ENCODE measurements at places on chromosomes 7 and 10.

GRCh38 chr7:81926-82756 is 110.2 kb upstream of the FAM20C start:
- DNase-seq: peak; percentile 45

DNA sequence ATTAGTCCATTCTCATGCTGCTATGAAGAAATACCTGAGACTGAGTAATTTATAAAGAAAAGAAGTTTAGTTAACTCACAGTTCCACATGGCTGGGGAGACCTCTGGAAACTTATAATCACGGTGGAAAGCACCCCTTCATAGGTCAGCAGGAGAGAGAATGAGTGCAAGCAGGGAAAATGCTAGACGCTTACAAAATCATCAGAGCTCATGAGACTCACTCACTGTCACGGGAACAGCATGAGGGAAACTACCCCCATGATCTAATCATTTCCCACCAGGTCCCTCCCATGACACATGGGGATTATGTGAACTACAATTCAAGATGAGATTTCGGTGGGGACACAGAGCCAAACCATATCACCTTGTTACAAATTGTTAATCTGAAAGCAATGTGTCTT is 15.8 kb downstream of the TAS2R39 start:
- DNase-seq: no peak

DNA sequence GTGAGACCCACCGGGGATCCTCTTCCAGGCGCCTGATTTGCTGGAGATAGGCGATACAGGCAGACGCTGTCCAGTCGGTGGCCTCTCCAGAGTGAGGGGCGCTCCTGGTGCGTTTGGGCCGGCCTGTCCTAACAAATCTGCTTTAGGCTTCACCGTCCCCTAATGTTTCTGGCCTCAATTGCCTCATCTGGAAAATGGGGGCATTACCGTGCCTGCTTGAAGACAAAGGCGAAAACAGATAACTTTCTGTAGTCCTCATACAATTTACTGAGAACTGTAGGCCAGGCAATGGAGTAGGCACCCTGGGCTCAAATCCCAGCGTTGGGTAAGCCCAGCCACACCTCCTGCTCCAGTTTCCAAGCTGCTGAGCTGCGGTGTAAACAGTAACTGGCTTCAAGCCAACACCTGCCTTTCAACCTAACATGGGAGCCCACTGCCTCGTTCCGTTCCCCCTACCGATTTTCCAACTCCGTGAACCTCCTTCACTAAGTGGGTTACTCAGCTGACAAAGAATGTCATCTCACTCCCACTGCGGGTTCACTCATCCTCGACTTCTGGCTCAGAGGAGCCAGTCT is 589 bp upstream of the ZFAND4 start:
- DNase-seq: no peak

DNA sequence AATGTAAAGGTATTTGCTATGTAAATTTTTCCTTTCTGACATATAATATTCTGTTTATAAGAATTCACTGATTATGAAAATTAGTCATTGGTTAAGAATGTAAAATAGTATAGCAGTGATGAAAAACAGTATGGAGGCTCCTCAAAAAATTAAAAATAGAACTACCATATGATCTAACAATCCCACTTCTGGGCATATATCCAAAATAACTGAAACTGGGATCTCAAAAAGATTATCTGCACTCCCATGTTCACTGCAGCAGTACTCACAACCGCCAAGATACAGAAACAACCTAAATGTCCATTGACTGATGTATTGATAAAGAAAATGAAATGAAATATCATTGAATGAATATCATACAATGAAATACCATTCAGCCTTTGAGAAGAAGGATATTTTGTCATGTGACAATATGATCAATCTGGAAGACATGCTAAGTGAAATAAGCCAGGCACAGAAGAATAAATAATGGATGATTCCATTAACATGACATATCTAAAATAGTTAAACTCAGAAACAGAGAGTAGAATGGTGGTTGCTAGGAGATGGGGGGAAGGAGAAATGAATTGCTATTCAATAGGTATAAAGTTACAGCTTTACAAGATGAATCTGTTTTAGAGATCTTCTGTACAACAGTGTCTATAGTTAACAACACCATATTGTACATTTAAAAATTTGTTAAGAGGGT is 14.0 kb downstream of the C10orf88 start:
- no peak for DNase-seq

DNA sequence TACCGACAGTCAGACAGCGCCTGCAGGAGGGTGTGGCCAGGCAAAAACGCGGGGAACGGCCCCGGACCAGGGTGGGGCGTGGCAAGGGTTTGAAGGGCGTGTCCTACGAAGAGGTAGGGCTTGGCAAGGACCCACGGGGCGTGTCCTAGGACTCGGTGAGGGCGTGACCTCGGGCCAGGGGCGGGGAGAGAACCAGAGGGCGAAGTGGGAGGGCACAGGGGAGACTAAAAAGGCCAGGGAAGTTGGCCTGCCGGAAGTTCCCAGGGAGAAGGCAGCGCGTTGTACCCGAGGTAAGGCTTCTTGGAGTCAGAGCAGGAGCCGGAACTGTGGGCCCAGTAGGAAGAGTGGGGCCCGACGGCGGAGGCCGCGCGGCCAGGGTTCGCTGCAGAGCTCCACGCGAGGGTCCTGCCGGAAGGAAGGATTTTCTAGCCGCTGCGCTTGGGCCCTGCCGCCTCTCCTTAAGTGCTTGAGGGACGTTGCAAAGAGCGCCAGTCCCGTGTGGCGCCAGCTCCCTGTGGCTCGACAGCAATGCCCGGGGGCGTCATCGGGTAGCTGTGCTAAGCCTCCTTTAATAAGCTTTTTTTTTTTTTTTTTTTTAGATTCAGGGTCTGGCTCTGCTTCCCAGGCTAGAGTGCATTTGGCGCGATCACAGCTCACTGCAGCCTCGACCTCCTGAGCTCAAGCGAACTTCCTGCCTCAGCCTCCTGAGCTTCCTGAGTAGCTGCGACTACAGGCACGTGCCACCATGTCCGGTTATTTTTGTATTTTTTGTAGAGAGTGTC is at the start of gene PTER:
Gene PTER, plus strand, starts transcription at position 253 of the 782 bp plus-strand sequence. CDS start 47,375 bp downstream, outside the sequence.
- peak; percentile 94 for DNase-seq

DNA sequence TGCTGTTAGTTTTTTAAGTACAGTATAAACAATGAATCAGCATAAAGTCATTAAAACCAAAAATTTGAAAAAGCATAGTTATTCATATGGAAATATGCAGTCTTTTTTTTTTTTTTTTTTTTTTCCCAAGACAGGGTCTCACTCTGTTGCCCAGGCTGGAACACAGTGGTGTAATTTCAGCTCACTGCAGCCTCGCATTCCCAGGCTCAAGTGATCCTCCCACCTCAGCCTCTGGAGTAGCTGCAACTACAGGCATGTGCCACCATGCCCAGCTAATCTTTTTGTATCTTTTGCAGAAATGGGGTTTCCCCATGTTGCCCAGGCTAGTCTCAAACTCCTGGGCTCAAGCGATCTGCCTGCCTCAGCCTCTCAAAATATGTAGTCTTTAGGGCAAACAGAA is 182.0 kb downstream of the SEMA3E start:
- DNase-seq: no peak

DNA sequence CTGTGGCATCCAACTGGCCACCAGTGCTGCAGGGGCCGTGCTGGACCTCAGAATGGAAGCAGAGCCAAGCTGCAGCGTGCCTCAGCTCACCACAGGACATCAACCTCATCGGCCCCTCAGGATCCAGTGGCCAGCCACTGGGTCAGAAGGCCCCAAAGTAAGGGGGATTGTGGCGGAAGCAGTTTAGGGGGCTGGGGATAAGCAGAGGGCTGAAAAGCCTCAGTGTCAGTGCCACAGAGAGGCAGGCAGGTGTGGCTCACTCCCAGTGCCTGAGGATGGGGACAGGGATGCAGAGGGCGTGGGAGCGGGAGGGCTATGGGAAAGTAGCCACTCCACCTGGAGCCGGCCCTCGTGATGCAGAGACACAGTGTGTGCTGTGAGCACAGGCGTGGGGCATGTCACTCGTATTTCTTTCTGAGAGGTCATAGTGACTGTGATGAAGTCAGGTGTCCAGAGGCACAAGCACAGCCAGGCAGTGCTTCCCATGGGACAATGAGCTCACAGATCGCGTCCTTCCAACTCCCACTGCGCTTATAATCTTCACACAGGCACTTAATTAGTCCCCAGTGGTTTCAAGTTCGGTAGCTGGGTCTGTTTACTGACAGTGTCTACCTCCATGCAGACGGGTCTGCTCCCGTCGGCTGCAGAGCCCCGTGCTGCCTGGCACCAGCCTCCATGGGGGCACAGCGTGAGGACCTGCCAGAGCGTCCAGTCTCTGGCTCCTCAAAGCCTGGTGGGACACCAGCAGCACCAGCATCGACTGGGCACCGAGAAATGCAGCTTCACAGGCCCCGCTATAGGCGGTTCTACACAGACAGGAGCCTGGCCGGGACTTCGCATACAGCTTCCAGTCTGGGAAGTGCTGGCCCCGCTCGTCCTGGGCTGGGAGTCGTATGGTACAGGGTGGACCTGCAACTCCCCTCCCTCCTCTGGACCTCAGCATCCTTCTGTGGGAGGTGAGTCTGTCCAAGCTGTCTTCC is 42.9 kb upstream of the CNPY1 start:
- no peak for DNase-seq

GRCh38 chr7:155489862-155490696 is 32.1 kb downstream of the EN2 start:
- no peak for DNase-seq

DNA sequence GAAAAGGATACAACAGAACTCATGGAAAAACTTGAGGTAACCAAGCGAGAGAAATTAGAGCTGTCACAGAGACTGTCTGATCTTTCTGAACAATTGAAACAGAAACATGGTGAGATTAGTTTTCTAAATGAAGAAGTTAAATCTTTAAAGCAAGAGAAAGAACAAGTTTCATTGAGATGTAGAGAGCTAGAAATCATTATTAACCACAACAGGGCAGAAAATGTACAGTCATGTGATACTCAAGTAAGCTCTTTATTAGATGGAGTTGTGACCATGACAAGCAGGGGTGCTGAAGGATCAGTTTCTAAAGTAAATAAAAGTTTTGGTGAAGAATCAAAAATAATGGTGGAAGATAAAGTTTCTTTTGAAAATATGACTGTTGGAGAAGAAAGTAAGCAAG is 62.1 kb downstream of the AKAP9 start:
- DNase-seq: no peak

- no peak for DNase-seq
These were observed 248.2 kb upstream of the PPP2R2D start for GRCh38 chr10:131652438-131653139.

GRCh38 chr10:27241010-27241651 is 534 bp upstream of the ACBD5 start:
- peak; percentile 12 for DNase-seq

Data from HL-60 (cell line).